PC-3 (cell line): ENCODE measurements at places on chromosomes 13 and 19.

DNA sequence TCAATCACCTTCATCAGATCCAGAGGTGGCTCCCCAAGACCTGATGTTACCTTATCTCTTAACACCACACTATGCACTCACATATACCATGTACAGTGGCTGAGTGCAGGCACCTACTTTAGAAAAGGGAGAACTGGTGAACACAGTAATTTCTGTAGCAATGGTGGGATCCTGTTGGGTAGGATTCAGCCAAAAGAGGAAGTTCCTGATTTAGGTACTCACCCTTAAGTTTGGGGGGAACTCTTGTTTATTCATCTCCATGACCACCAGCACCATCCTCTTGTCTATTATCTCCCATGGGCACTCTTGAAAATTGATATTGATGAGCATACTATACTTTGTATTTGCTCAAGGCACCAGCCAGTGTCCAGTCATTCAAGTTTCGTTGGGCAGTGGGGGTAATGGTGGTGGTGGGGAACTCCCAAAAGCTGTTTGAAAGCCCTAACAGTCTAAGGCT is 324.4 kb downstream of the LMO7 start:
- no peak overlapping the region for H3K4me3 ChIP-seq
- H3K27ac ChIP-seq, result no peak overlapping the region
- no peak for DNase-seq
- H3K36me3 ChIP-seq, result no peaks in the 10 kb centered on the region

- H3K36me3 ChIP-seq, result no peaks in the 10 kb centered on the region
- H3K4me3 ChIP-seq, result peak overlapping the region; percentile 70
- peaks cover 4% of the 10 kb centered on the region for H3K4me1 ChIP-seq
- H3K27ac ChIP-seq, result no peak overlapping the region
- no peak for DNase-seq
Observed at GRCh38 chr13:95643936-95644598, 439 bp downstream of the DZIP1 start.

- peaks cover 13% of the 10 kb centered on the region; the same call in 1 of the 2 replicates for H3K4me1 ChIP-seq
- no peak overlapping the region for H3K4me3 ChIP-seq
- H3K36me3 ChIP-seq, result no peaks in the 10 kb centered on the region
- no peak for DNase-seq
- H3K27ac ChIP-seq, result no peak overlapping the region
- no peaks in the 10 kb centered on the region for H3K27me3 ChIP-seq
Observed at GRCh38 chr13:112713517-112714253, 23.8 kb downstream of the ATP11A start.

DNA sequence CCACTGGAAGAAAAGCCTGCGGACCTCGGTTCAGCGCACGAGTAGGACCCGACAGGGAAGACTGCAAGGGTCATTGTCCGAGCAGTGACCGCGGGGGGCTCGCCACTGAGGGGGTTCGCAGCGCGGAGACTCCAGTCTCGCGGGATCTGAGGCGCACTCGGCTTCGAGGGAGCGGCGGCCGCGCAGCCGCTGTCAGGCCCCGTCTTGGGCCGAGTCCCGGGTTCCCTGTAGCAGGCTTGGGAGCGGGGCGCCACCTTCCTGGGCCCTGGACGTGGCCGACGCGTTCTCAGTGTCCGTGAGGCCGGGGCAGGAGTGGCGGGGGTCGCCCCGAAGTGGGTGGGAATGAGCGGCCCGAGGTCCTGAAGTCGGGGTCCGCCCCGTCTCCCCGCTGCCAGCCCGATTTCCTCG is 474 bp upstream of the FAM174C start:
- H3K27me3 ChIP-seq, result no peaks in the 10 kb centered on the region
- H3K4me3 ChIP-seq, result peak overlapping the region; percentile 70
- DNase-seq, result no peak
- peak overlapping the region; percentile 95 for H3K27ac ChIP-seq
- H3K4me1 ChIP-seq, result peaks cover 57% of the 10 kb centered on the region

- H3K27ac ChIP-seq, result no peak overlapping the region
- H3K4me3 ChIP-seq, result no peak overlapping the region
- no peaks in the 10 kb centered on the region for H3K27me3 ChIP-seq
- DNase-seq, result no peak
- no peaks in the 10 kb centered on the region for H3K36me3 ChIP-seq
- H3K4me1 ChIP-seq, result no peaks in the 10 kb centered on the region
Observed at GRCh38 chr13:113123226-113124201, 915 bp downstream of the F10 start.

DNA sequence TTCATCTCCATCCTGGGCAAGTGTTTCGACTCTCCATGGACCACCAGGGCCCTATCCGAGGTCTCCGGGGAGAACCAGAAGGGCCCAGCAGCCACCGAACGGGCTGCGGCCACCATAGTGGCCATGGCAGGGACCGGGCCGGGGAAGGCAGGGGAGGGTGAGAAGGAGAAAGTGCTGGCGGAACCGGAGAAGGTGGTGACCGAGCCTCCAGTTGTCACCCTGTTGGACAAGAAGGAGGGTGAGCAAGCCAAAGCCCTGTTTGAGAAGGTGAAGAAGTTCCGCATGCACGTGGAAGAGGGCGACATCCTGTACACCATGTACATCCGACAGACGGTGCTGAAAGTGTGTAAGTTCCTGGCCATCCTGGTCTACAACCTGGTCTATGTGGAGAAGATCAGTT is 4.7 kb upstream of the MAP2K7 start:
- H3K4me3 ChIP-seq, result no peak overlapping the region
- peaks cover 24% of the 10 kb centered on the region for H3K4me1 ChIP-seq
- peaks cover 15% of the 10 kb centered on the region for H3K36me3 ChIP-seq
- H3K27me3 ChIP-seq, result no peaks in the 10 kb centered on the region
- H3K27ac ChIP-seq, result no peak overlapping the region

DNA sequence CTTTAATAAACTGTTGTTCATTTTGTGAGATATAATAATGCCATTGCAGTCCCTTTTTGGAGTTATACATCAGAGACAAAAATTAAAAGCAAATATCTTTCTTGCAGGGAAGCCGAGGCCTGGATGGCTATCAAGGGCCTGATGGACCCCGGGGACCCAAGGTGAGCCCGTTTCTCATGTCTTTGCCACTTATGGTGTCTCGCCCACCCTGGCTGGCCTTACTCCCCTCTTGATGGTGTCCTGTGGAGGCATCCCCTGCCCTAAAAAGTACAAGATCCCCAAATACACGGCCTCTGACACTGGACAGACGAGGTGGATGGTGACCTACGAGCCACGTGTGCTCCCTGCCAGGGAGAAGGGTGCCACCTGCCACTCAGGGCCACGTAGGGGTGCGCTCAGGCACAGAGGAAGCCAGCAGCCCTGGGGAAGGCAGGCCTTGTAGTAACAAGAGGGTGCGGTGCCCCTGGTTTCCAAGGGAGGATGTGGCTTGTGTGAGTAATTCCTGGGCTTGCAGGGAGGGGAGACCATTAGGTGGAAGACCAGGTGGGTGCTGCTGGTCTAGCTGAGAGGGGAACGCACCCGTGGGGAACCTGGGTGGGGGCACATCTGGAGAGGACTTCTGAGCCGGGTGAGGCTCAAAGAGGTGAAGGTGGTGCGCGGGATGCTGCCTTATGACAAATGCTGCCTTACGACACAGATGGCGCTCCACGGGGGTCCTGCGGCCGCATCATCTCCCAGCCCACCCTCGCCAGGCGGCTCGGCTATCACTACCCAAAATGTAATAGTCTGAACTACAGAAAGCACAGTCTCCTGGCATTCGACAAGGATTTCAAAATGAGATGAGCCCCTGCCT is 115.6 kb downstream of the RAB20 start:
- 0 out of 2 replicates have a peak overlapping the region, but pooled peaks have one; percentile 11 for H3K27ac ChIP-seq
- H3K4me3 ChIP-seq, result no peak overlapping the region
- DNase-seq, result peak; percentile 59
- no peaks in the 10 kb centered on the region; the same call in 1 of the 2 replicates for H3K36me3 ChIP-seq

DNA sequence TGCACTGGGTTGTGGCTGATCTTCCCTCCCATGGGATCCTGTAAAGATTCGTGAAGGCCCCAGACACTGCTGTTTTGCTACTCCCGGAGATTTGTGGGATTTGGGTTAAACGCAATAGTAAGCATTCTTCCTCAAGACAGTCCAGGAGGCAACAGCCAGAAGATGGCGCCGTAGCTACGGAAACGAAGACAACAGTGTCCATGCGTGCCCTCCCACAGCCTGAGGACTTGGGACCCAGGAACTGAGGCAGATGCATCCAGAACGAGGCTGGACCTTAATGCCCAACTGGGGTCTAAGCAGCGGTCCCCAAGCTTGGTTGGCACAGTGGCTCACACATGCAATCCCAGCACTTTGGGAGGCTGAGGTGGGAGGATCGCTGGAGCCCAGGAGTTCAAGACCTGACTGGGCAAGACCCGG is 57.6 kb upstream of the ZNF507 start:
- H3K36me3 ChIP-seq, result no peaks in the 10 kb centered on the region
- no peak overlapping the region for H3K4me3 ChIP-seq
- peak; percentile 60 for DNase-seq
- no peak overlapping the region for H3K27ac ChIP-seq
- H3K4me1 ChIP-seq, result no peaks in the 10 kb centered on the region

DNA sequence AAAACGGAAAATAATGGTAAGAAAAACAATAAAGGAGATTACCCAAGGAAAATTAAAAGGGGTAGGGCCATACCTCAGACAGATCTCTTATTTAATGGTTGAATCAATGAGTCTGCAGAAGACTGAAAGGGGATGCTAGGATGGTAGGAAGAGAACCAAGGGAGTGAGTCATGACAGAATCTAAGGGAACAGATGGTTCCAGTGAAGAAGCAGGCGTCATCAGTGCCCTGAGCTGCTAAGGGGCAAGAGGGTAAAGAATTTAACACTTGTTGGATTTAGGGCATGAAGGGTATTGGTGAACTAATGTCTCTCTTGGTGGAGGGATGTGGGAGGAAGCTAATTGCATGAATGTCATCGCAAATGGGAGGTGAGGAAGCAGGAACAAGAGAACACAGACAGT is 329.2 kb upstream of the TSHZ3 start:
- no peak for DNase-seq
- no peaks in the 10 kb centered on the region for H3K36me3 ChIP-seq
- no peaks in the 10 kb centered on the region for H3K27me3 ChIP-seq
- H3K27ac ChIP-seq, result no peak overlapping the region
- H3K4me1 ChIP-seq, result no peaks in the 10 kb centered on the region

- H3K4me3 ChIP-seq, result peak overlapping the region; percentile 77
- H3K4me1 ChIP-seq, result peaks cover 20% of the 10 kb centered on the region
- H3K27ac ChIP-seq, result peak overlapping the region; percentile 11; the same call in 1 of the 2 replicates
- no peak for DNase-seq
- no peaks in the 10 kb centered on the region for H3K27me3 ChIP-seq
Observed at GRCh38 chr19:7904074-7905020, 670 bp downstream of the MAP2K7 start.

- H3K27ac ChIP-seq, result no peak overlapping the region
- H3K4me1 ChIP-seq, result no peaks in the 10 kb centered on the region
- peaks cover 24% of the 10 kb centered on the region for H3K27me3 ChIP-seq
- no peaks in the 10 kb centered on the region for H3K36me3 ChIP-seq
Observed at GRCh38 chr19:54393381-54393780, 21.9 kb upstream of the TTYH1 start.

- H3K27me3 ChIP-seq, result no peaks in the 10 kb centered on the region
- H3K4me3 ChIP-seq, result no peak overlapping the region
- H3K36me3 ChIP-seq, result no peaks in the 10 kb centered on the region
- peaks cover 16% of the 10 kb centered on the region; the same call in 1 of the 2 replicates for H3K4me1 ChIP-seq
Observed at GRCh38 chr13:32136061-32136460, 104.5 kb downstream of the FRY start.

GRCh38 chr19:18445262-18445948 is 7.5 kb upstream of the ISYNA1 start:
- no peak overlapping the region for H3K27ac ChIP-seq
- H3K27me3 ChIP-seq, result no peaks in the 10 kb centered on the region
- peaks cover 21% of the 10 kb centered on the region; the same call in 1 of the 2 replicates for H3K36me3 ChIP-seq
- no peaks in the 10 kb centered on the region for H3K4me1 ChIP-seq
- no peak for DNase-seq

DNA sequence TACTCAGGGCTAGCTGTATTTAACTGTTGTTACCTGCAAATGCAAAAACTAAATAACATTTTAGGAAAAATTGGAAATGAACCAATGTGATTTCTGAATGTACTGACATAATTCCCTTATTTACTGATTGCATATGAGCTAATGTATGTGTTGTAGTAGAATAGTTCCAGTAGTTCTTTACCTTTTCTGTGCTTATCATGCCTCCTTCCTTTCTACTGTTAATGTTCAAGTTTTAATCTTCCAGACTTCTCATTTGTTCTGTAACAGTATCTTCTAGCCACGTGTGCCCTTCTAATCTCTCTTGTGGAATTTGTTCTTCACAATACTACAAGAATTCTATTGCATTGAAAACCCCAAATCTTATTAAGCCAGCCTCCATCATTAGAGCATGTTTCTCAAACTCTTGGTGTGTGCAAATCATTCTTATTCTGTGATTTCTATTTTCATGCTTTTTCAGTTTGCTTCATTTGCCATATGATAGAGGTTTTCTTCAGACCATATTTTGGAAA is 17.7 kb downstream of the LSM14A start:
- H3K27ac ChIP-seq, result no peak overlapping the region
- H3K36me3 ChIP-seq, result peaks cover 8% of the 10 kb centered on the region
- H3K4me3 ChIP-seq, result no peak overlapping the region
- no peak for DNase-seq
- H3K27me3 ChIP-seq, result no peaks in the 10 kb centered on the region
- H3K4me1 ChIP-seq, result no peaks in the 10 kb centered on the region

GRCh38 chr13:112350300-112350699 is 25.9 kb upstream of the SPACA7 start:
- H3K4me1 ChIP-seq, result no peaks in the 10 kb centered on the region
- H3K4me3 ChIP-seq, result no peak overlapping the region
- no peak overlapping the region for H3K27ac ChIP-seq
- no peak for DNase-seq

GRCh38 chr19:49327878-49328544 is 3.0 kb upstream of the SLC6A16 start:
- H3K27ac ChIP-seq, result no peak overlapping the region
- H3K27me3 ChIP-seq, result no peaks in the 10 kb centered on the region
- H3K4me3 ChIP-seq, result no peak overlapping the region
- DNase-seq, result peak; percentile 58

DNA sequence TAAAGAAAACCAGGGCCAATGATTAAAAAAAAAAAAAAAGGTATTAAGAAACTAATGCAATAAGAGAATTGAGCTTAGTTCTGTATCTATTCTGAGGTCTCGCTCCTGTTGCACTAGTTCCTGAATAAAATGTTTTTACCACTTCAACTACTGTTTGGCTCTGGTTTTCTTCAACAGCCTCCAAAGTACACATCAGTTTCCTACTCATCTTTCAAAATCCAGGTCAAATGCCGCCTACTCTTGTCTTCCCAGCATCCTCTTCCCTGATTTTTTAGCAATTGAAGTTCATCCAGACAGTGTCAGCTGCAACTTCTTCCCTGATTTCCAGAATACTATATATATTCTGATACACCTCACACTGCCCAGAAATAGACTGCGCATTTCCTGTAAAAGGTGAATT is 1.4 kb upstream of the RCBTB1 start:
- H3K27ac ChIP-seq, result peak overlapping the region; percentile 13
- H3K27me3 ChIP-seq, result no peaks in the 10 kb centered on the region
- H3K4me1 ChIP-seq, result peaks cover 27% of the 10 kb centered on the region
- no peak overlapping the region for H3K4me3 ChIP-seq
- H3K36me3 ChIP-seq, result no peaks in the 10 kb centered on the region
- DNase-seq, result peak; percentile 27
